ENCODE measurements at places on chromosomes 6 and 20.

DNA sequence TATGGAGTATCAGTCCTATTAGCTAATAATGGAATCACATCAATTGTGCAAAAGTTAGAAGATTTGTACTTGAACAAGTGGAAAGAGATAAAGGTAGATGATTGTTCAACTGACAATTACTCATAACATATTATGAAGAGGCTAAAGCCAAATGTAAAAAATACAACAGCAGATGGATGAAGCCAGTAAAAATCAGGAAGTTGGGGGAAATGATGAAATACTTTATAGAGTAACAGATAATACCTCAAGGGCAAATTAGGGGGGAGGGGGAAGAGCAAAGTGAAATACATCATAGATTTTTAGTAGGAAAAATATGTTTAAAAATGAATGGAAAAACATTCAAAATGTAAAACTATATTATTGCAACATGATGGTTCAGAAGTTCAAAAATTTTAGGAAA is 114.0 kb downstream of the PDSS2 start:
- DNase-seq = no peak

DNA sequence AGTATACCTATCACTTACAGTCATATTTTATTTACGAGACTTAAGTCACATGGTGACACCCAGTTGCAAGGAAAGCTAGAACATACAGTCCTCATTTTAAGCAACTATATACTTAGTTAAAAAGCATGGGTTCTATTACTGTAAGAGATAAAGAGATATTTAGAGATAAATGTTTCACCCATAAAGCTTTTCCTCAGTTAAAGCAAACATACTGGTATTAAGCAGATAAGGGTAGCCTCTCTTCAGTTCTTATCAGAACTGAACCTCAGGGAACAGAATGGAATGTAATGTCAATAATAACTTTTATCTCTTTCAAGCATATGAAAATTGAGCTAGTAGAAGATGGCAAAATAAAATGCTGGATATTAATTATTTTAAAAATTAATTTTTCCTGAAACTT is 9.9 kb upstream of the ASCC3 start:
- DNase-seq = no peak

- DNase-seq = no peak
These were observed 6.3 kb upstream of the GTF3C6 start for GRCh38 chr6:110951986-110952794.

DNA sequence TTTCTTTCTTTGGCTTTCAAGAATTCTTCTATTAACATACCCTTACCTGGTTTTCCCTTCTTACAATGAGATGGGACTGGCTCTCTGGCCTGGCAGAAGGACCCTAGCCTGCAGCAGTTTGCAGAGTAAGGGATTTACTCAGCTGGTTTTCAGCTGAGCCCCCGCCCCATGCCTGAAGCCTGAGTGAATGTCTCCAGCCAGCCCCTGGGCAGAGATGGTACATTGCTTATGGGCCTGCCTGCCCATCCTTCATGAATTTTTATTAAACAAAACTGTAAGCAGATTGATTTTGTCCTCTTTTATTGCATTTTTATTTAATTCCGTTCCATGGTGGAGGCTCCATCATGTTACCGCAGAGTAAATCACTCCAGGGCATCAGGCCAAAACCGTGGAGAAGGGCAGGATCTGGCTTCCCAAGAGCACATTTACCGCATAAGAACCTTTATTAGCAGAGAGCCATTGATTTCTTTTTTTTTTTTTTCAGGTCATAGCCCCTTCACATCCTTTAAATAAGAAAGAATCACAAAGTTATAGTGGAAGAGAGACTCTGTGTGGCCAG is 316.2 kb downstream of the DHX35 start:
- DNase-seq = no peak

GRCh38 chr20:37201827-37202162 is 22.4 kb upstream of the MROH8 start:
- DNase-seq = no peak

GRCh38 chr20:19161336-19161735 is 51.1 kb upstream of the SLC24A3 start:
- DNase-seq = no peak

DNA sequence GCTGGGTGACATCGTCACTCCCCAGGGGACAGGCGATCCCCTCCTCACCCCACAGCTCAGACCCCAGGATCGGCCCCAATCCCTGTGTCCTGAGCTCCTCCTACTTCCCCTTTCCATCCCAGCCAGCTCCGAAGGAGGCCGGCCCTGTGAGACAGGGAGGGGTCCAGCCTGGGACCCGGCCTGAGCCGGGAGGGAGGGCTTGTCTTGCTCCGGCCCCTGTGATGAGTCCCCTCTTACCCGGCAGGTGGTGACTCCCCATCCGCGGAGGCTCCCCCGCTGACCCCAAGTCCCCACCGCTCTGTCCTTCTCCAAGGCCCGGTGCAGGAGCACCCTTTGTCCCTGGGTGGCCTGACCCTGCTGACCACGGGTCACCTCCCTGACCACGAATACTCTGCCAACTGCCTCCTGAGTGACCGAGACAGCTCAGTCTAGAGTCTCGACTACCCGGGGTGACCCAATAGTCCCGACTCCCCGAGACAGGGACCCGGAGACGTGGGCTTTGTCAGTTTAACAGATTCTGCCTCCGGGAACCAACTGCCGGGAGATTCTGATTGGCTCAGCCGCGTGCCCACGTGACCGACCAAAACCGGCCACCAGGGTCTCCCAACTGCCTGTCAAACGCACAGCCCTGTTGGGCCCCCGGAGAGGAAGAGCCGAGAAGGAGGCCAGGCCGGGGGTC is 187.4 kb upstream of the PROKR2 start:
- no peak for DNase-seq

- peak; percentile 55 for DNase-seq
These were observed 141.9 kb upstream of the NEDD9 start for GRCh38 chr6:11374036-11375010.

- DNase-seq = no peak
These were observed 64.6 kb downstream of the GFOD1 start for GRCh38 chr6:13422681-13423221.

DNA sequence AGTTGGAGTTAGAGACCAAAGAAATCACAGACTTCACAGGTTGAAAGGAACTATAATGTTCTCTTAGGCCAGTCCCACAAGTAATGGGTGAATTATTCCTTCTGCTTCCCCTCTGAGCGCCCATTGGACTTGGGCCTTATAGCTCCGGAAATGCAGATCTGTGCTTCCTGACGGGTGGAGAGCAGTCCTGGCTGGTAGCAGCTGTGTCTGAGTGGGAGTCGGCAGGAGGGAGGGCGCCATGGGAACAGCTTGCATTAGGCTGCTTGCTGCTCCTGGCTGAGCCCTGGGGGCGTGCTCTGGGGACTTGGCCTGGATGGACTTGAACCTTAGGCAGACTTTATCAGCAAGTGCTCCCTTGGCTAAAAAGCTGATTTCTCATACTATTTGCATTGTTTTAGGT is 18.4 kb upstream of the NUP153 start:
- DNase-seq = no peak

DNA sequence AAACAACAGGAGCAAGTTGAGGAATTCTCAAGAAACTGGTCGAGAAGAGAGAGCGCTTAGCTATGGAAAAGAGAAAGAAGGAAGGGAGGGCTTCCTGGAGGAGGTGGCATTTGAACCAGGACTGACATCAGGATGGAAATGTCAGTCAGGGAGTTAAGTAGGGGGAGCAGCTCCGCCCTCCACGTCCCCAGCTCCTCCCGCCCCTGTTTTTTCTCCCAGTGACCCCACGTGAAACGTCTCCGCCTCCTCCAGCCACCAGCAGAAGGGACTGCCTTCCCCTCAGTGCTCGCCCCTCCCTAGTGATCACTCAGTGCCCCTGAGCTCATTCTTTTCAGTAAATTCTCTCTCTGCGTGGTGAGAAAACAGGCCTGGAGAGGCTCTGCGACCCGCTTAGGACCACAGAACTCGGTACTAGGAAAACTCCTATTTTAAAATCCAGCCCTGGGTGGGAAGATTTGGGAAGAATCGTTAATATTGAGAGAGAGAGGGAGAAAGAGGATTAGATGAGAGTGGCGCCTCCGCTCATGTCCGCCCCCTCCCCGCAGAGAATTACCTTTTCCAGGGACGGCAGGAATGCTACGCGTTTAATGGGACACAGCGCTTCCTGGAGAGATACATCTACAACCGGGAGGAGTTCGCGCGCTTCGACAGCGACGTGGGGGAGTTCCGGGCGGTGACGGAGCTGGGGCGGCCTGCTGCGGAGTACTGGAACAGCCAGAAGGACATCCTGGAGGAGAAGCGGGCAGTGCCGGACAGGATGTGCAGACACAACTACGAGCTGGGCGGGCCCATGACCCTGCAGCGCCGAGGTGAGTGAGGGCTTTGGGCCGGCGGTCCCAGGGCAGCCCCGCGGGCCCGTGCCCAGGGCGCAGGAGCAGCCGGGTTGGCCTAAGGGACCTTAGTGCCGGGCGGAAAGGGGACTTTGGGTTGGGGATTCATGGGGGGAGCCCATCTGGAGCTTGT is 4.6 kb downstream of the HLA-DPB1 start:
- DNase-seq = no peak

- no peak for DNase-seq
These were observed 19.0 kb upstream of the KIFC1 start for GRCh38 chr6:33372526-33373123.

- DNase-seq = no peak
These were observed 63.1 kb downstream of the COL12A1 start for GRCh38 chr6:75142721-75143120.

GRCh38 chr20:4985658-4986057 is 15.7 kb downstream of the SLC23A2 start:
- no peak for DNase-seq

- DNase-seq = no peak
These were observed 65.6 kb downstream of the ADNP start for GRCh38 chr20:50865591-50865990.

DNA sequence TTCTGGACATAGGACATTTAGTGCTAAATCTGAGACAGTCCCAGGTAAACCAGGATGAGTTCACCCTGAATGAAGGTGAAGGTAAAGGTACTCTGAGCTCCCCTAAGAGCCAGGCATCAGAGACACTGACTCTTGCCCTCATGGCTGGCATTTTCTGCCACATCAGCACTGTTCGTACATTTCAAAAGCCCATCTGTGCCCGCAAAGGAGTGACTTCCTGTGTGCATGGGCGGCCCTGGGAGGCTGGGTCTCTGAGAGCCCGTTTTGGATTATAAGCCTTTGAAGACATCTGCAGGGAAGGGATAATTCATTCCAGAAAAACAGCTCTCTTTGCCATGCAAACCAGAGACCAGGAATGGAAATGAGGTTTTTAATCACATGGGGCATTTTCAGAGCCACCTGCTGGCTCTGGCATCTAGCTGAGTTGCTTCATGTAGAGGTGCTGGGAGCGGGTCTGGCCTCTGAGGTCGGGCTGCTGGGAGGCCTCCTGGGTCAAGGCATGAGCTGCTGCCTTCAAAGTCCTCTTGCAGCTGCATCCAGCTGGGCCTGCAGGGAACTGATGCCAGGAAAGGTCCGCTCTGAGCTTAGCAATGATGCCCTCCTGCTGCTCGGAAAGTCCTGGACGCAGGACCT is 348.3 kb downstream of the DHX35 start:
- DNase-seq = no peak

DNA sequence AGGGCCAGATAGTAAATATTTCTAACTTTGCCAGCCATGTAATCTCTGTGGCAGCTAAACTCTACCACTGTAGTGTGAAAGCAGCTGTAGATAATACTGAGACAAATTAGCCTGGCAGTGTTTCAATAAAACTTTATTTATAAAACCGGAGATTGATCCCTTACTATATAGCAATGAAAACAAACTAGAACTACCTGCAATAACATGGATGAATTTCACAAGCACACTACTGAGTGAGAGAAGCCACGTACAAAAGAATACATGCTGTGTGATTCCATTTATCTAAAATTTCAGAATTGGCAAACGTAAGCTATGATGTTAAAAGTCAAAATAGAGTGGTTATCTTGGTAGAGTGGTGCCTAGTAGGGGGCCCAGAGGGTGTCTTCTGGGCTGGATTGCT is 198.7 kb upstream of the SGK1 start:
- DNase-seq = no peak

DNA sequence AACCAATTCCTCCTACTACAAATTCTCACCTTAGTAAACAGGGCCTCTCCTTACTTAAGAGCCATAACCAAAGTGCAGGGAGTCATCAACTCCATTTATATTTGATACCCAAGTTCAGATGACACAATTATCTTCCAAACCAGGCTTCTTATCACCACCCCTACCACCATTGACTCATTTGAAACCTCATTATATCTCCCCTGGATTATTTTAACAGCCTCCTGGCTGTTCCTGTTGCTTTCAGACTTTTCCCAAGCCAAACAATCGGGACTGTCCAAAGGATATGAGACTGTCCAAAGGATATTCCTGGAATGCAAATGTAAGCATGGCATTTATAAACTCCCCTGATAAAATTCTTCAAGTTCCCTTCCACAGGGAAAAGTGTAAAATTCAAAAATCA is 394.3 kb downstream of the MAFB start:
- no peak for DNase-seq

DNA sequence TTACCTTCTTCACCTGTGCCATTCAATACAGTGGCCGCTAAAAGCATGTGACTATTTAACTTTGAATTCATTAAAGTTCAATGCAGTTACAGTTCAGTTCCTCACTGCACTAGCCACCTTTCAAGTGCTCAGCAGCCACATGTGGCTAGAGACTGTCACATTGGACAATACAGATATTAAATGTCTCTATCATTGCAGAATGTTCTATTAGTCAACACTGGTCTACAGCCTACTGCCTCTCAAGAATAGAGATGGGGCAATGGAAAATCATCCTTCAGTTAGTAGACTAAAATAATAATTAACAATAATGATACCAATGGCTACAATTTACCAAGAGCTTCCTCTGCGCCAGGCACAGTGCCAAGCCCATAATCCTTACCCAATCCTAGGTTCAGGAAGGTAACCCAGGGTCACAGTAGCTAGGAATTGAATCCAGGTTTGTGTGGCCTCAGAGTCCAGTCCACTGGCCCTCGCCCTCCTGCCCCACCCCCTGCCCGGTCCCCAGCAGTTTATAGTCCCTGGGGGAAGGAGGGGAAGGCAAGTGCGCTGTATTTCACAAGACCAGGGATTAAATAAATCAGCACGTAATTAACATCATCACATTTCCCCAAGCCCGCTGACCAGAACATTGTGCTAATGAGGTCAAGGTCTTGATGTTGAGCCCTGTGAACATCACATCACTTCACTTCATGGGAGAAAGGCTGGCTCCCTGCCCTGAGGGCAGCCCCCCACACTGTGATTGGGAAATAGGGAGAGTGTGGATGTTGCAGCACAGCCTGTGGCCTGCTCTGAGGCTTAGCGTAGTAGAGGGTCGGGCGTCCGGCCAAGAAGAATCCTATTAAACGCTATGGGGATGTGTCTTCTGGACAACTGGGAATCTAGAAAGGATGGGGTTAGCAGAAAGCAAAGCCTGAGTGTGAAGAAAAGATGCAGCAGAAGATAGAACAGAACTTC is 147.2 kb downstream of the VEGFA start:
- no peak for DNase-seq

- no peak for DNase-seq
These were observed 93.6 kb upstream of the TAB2 start for GRCh38 chr6:149223904-149224351.

- DNase-seq = no peak
These were observed 36.9 kb upstream of the NOL4L start for GRCh38 chr20:32621891-32622584.

All from SIG-M5 (cell line).